ENCODE measurements at places on chromosomes 2 and 18. TPM values are rescaled to one million over a fixed set of nuclear protein-coding genes. Genes with fewer than 3 reads are reported as not detected.

DNA sequence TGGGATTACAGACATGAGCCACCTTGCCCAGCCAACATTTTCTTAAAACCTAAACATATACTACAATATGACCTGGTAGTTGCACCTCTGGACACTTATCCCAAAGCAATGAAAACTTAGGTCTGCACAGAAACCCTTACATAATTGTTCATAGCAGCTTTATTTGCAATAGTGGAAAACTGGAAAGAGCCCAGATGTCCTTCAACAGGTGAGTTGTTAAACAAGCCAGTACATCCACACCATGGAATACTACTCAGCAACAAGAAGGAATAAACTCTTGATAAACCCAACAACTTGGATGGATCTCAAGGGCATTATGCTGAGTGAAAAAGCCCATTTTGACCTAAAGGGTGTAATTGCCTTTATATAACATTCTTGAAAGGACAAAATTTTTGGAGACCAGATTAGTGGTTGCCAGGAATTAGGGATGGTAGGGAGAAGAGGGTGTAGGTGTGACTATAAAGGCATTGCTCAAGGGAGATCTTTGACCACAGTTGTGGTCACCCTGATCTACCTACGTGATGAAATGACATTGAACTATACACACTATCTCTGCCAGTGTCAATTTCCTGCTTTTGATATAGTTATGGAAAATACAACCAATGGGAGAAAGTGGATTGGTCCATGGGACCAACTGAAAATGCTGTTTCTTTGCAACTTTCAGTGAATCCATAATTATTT is 11.9 kb upstream of the AMMECR1L start:
- no peak for DNase-seq

DNA sequence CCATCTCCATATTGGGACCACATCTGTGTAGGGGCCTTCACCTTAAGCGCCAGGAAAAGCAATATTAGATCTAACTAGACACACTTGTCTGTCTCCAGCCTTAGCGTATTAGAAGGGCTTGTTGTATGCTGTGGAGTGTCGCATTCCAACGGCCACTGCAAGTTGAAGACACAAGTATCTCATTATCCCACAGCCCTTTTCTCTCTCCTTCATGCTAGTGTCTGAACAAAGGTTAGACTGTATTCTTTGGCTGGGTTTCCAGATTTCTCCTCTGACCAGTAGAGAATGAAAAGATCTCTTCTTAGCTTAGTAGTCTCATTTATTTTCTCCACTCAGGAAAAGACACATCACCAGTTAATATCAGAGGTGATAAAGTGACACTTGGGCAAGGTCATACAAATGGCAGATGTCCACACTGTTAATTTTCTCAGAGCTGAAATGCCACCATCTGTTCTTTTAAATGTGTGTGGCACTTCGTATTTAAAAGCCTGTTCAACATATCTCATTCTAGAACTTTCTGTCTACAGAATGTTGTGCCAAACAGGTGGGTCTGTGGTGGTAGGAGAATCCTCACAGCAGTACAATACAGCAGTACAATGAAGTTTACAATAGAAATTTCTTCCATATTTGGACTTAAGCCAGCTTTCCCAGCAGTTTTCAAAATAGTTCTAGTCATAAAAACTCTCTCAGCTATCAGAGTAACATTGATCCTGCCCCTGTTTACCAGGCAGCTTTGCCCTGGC is 94.0 kb upstream of the ITGA6 start:
- DNase-seq, result no peak

DNA sequence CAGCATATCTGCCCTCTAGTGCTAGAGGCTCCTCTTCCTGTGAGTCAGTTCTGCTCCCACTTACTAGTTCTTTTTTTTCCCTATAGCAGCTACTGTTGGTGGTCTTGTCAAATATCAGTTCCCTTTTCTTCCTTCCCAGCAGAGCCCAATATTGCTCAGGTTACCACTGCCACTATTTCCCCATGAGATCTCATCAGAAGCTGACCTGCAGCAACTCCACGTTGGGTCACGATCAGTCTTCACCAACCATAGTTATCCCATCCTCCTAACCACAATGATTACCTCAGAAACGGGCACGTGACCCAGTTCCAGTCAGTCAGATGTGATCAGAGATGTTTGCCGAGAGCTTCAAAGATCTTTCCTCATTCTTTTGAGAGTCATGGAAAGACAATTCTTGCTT is 59.7 kb upstream of the CAPN13 start:
- DNase-seq, result no peak

DNA sequence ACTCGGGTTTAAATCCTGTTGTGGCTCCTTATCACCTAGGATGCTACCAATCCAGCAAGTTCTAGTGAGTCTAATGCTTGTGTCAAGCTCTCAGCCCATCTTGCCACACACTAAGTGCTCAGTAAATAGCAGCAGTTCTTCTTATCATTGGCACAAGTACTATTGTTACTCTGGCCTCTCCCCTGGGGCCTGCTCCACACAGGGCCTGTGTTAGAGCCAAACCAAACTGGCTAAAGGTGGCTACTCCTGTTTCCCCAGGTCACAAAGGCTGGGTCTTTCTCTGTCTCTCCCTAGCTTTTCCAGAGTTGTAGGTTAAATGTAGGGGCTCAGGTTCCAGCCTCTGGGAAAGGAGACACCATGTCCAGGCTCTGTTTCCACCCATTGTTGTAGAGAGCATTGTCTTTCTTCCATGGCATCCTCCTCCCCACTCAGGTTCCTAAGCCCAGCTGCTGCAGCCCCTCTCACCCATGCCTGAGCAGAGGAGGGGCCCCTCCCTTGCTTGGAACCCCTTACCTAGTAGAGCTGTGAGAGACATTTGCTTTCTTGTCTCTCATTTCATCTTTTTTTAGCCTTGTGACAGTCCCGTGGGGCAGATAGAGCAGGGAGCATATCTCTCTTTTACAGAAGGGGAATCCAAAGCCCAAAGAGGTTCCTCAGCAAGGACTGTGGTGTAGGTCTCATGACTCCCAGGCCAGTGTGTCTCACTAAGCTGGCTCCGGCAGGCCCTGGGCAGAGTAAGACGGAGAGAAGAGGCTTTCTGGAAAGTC is 56.4 kb upstream of the OTOF start:
- no peak for DNase-seq

DNA sequence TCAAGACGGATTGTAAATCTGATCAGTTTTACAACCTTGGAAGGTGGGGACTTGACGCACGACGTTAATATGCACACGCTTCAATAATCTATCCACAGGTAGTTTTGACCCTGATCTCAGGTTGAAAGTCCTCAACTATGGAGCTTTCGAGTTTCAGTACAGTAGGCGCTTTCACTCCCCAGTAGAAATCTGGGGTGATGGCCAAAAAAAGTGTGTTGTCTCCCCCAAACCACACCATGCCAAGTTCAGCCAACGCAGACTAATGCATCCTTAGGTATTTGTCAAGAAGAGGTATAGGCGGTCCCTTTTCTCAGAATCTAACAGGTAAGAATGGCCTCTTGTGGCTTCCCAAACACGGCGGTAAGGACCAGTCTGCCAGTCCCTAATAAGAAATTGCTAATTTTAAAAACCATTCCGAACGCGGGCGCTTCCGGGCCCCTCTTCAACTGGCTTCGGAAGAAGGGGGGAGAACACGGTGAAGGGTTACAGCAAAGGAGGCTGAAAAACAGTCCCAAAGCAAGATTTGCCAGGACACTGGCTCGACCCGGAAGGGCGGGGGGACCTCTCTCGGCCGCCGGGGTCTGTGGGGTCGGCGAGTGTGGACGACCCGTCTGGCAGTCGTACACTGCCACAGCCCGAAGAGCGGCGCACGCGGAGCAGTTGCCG is 659 bp downstream of the FAM210A start:
- no peak for DNase-seq

DNA sequence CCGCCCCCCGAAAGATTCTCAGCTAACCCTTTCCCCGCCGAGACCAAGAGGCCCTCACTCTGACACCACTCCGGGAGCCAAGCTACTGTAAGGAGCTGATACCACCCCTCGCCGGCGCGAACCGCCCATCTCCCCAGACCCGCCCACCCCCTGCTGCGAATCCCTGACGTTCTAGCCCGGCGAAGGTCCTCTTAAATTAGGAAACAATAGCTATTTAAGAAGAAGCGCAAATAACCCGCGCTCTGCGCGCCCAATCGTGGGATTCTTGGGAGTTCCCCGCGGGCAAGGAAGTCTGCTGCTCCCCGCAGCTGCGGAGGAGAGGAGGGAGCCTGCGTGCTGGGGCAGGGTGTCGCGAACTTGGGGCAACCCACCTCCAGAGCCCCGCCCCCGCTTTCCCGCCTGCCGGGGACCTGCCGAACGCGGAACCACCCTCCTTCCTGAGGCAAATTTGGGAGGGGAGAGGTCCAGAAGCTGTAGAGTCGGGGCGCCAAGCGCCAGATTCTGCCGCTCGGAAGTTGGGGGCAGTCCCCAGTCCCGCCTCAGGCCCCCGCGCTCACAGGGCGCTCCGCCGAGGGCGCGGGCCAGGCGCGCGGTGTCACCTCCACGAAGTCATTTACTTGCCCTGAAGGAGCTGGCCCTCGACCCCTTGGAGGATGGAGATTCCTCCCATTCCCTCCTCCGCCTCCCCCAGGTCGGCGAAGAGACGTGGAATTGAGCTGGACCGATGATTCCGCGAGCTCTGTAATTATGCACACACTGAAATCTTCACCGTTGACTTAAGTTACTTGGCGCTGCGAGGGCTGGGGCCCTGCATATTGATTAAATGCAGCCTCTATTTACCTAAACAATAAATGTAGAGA is 8.4 kb upstream of the SP9 start:
- DNase-seq, result no peak

DNA sequence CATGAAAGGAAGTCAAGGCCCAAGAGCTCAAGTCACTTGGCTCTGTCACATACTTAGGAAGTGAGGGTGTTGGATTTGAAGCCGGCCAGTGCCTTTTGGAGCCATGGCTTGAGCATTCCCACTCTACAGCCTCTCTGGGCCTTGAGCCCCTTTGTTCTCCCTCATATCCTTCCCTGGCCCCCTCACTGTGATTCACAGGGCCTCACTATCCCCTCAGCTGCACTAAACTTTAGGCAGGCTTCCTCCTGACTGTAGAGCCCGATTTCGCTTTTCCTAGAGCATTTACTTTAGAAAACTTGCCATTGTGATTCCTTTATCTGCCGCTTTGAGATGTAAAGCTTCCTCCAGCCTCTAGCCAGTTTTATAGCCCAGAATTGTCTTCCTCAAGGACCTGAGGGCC is 107.6 kb downstream of the FBXO15 start:
- no peak for DNase-seq

DNA sequence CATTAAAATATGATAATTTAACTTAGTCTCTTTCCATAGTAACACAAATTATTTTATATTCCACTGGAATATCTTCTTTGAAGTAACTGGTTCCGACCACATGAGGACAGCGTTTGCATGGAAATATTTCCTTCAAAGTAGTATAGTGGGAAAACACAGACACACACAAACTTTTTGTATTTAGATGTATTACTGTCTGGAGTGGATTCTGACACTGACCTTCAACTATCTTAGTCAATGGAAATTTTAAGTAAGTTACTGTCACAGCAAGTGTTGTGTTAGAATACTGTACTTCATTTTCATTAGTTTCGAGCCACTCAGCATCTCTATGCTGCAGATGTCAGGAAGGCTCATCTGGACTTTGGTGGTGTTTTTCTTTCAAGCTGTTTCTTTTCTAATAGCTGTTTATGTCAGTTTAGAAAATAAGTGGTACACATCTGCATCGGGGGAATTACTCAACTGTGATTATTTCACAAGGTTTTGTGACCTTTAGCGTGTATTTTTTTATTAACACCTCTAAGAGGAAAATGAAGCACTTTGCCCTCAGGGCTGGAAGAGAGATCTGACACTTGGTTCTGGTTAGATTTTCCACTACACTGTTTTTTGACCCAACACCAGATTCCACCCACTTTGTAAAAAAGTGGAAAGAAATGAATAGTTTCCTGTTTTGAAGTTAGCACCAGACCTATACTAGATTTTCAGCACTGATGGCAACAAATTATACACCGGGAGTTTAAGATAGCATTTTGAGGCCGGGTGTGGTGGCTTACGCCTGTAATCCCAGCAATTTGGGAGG is 18.9 kb upstream of the THOC1 start:
- DNase-seq, result no peak

- no peak for DNase-seq
Measured at GRCh38 chr2:119706221-119706620, 27.2 kb downstream of the TMEM177 start.

DNA sequence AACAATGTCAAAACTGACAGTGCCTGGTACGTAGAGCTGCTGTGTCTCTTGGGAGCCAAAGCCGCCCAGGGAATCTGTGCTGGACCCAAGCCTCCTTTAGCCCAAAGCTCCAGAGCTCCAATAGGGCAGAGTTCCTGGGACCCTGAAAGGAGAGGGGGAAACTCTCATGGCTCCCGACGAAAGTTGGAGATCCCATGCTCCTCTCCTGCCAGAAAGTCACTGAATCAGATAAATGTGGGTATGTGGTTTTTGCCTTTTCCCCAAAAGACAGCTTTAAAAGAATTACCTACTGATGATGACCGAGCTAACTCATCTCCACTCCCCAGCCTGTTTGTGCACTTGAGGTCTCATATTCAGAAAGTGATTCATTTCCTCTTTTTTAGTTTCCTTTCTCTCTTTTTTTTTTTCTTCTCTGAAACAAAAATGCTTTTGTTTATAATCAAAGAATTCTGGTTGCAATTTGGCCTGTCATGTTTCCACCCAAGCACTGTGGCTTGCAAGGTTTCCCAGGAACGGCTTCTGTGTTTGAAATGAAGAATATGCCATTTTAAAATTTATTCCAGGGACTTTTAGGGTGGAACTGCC is 14.1 kb upstream of the PMAIP1 start:
- DNase-seq, result no peak

- DNase-seq, result no peak
Measured at GRCh38 chr2:120313695-120314615, 32.0 kb upstream of the INHBB start.

- DNase-seq, result no peak
Measured at GRCh38 chr2:131431336-131431735, 44.6 kb upstream of the TUBA3D start.

GRCh38 chr2:133676392-133677130 is 108.3 kb upstream of the NCKAP5 start:
- DNase-seq, result no peak

DNA sequence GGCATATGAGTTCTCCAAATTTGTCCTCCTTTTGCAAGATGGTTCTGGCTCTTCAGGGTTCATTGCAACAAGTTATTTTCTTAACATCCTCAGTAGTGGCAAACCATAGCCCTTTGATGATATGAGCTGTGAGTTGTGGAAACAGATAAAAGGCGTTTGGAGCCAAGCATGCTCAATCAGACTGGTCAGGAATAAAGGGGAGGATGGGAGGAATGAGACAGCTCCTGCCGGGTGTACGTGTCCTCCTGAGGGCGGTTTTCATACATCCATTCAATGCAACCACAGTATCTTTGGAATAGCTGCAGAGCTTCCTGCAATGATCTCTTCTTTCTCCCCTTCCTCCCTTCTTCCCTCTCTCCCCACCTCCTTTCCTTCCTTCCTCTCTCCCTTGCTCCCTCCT is 245.8 kb downstream of the GLI2 start:
- no peak for DNase-seq

Gene BBS5
- 4.5 TPM for total RNA-seq

Gene GPR55
- not detected for total RNA-seq
